ENCODE measurements at places on chromosomes 6 and 20.

GRCh38 chr6:101462576-101462975, 69.1 kb downstream of the GRIK2 start:
- H3K4me3 ChIP-seq: no peak overlapping the region
- H3K36me3 ChIP-seq: no peaks in the 10 kb centered on the region
- H3K4me1 ChIP-seq: no peaks in the 10 kb centered on the region
- DNase-seq: no peak

DNA sequence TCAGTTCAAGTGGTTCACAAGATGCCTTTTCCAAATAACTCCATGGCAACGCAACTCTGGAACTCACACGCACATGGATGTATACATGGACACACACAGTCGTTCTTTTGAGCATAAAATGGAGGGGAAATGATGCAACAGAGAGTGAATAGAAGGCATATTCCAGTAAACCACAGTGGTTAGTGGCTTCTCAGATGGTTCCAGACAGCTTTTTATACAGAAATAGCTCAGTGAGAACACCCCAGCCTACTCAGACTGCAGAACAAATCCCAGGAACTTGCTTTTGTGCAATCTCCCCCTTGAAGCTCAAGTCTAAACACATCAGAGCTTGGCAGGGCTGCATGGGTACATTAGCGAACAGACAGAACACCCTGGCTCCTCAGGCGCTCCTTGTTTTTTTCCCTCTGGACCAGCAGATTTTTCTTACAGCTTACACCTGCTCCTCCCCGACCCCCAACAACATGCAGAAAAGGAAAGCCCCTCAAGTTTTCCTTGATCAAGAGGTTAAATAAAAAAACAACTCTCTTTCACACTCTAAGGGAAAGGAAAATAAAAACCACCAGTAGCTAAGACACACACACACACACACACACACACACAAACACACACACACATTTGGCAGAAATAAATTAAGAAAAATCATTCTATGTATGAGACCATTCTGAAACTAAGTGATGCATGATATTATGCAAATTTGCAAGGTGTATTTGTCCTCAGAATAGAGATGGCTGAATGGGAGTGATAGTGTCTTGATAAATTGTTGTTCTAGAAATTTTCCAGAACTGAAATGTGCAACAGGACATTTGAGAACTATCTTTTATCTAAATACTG, 51.2 kb upstream of the RANBP9 start:
- H3K4me3 ChIP-seq: no peak overlapping the region
- no peak overlapping the region for H3K27ac ChIP-seq
- H3K27me3 ChIP-seq: no peaks in the 10 kb centered on the region

- H3K4me1 ChIP-seq: no peaks in the 10 kb centered on the region
- no peak overlapping the region for H3K27ac ChIP-seq
- H3K4me3 ChIP-seq: no peak overlapping the region
- DNase-seq: no peak
Observed at GRCh38 chr6:116887168-116887567, 10.1 kb downstream of the RFX6 start.

GRCh38 chr6:56628105-56628504, 14.6 kb downstream of the DST start:
- no peak for DNase-seq
- no peaks in the 10 kb centered on the region for H3K27me3 ChIP-seq
- H3K4me1 ChIP-seq: no peaks in the 10 kb centered on the region
- H3K27ac ChIP-seq: no peak overlapping the region
- no peaks in the 10 kb centered on the region for H3K36me3 ChIP-seq
- no peak overlapping the region for H3K4me3 ChIP-seq

- H3K36me3 ChIP-seq: no peaks in the 10 kb centered on the region
- H3K4me1 ChIP-seq: no peaks in the 10 kb centered on the region
- H3K27me3 ChIP-seq: no peaks in the 10 kb centered on the region
- H3K27ac ChIP-seq: no peak overlapping the region
- no peak overlapping the region for H3K4me3 ChIP-seq
Observed at GRCh38 chr20:7399575-7399974, 540.7 kb downstream of the HAO1 start.

Measured in effector memory CD4-positive, alpha-beta T cell (primary cell).